ENCODE measurements at places on chromosomes 7 and 10.

- no peak for DNase-seq
Observed at GRCh38 chr7:7705318-7705717, 13.1 kb downstream of the RPA3 start.

GRCh38 chr7:155215576-155216325, 81.9 kb upstream of the INSIG1 start:
- no peak for DNase-seq

- no peak for DNase-seq
Observed at GRCh38 chr7:823649-824048, 8.6 kb upstream of the SUN1 start.

DNA sequence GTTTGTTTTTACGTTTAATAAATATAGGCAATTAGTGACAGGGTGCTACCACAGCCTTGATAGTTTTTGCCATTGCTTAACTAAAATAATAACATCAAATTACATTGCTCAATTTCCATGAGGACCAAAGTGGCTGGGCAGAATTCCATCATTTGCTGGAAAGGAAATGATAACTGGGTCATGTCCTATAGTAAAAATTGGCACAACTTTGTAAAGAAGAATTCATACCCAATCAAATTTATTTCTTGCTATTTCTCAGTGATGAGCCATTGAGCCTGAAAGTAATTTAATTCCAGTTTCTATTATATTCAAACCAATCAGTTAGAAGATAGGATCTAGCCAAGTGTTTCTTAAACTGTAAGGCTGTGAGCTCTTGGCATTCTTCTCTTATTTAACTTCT, 102.2 kb upstream of the CTTNBP2 start:
- no peak for DNase-seq

GRCh38 chr10:105647354-105647753, 1006.3 kb downstream of the SORCS3 start:
- DNase-seq = no peak

DNA sequence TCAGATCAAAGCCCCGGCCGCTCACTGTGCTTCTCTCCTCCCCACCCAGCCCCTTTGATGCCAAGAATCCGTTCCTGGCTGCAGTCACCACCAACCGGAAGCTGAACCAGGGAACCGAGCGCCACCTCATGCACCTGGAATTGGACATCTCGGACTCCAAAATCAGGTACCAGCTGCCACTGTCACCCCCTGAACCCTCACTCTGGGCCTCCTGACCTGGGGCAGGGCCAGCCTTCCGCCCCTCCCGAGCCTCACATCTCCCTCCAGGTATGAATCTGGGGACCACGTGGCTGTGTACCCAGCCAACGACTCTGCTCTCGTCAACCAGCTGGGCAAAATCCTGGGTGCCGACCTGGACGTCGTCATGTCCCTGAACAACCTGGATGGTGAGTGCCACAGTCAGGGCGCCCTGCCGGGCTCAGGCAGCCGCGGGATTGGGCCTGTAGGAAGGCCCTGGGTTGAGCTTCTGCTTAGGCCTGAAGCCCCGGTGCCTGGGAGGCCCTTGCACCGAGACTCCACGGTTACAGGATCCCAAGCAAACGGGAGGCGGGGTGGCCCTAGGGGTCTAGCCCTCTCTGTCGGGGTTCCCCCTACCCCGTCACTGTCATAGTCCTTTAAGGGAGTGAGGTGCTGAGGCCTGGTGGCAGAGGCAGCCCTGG, 10.8 kb downstream of the TMEM120A start:
- no peak for DNase-seq

DNA sequence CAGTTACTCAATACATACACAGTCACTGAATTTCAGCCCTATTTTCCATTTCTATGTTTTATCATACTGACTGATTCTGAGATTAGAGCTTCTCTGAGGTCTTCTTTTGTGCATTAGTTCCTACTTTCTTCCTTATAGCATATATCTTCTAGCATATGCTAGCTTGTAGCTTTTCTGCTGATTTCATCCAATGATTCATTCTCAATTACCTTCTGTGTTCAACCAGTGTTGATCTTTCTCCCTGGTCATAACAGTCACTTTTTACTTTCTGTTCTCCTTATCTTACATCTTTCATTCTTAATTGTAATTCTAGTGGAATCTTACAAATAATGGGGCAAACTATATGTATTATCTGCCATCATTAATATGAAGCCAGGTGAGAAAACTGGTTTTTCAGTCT, 159.5 kb upstream of the HGF start:
- DNase-seq = no peak

Data from stimulated activated CD8-positive, alpha-beta memory T cell treated with anti-CD3 and anti-CD28 coated beads, Interleukin-7, amount 100 ng/mL, for 24 hours (primary cell).